ENCODE measurements at places on chromosomes 1 and 21.

DNA sequence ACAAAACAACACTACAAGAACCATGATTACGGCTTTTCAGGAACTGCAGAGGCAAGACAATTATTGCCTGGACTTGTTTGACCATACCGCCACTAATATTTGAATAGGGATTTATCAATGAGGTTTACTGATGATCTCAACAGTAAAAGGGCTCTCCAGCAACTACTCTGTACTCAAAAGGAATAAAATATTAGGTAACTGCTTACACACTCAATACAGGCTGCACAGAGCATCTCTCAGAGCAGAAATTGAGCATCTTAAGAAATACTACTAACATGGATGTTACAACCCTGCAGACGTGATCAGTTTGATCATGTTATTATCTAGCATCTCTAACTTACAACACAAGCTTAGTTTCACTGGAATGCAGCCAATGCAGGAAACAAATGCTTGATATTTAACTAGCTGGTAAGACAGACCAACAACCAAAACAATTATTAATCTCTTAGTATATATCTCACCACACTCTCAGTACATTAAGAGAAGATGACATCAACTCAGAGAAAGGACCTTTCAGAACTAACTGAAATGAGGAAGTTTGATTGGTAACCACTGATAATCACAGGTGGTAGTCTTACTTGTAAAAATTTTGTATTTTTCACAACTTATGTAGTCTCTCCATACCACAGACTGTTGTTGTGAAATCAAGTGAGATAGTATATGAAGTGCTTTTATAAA, 52.2 kb downstream of the PUM1 start:
- peak; percentile 42 for DNase-seq

GRCh38 chr1:176626572-176627061, 163.6 kb downstream of the PAPPA2 start:
- DNase-seq: no peak

GRCh38 chr1:88140325-88140724, 543.7 kb upstream of the PKN2 start:
- DNase-seq: no peak

DNA sequence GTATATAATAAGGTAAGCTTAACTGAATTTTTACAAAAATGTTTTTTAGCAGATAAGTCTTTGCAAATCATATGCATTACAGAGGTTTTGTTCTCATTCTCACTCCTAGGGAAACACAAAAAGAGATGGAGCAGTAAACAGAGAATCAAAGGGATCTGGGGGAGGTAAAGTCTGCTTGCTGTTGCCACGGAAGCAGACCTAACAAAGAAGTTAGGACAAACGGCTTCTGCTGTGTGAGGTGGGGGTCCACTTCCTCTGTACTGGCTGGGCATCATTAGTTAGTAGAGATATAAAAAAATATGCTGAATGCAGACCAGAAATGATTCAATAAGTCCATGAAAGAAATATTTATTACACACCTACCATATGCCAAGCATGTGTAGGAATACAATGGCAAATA, 34.2 kb downstream of the GJA5 start:
- DNase-seq: no peak

Measured in cardiac muscle cell (in vitro differentiated cells and primary cell).